ENCODE measurements at places on chromosomes 7 and 10. TPM values are rescaled to one million over a fixed set of nuclear protein-coding genes. Genes with fewer than 3 reads are reported as not detected.

Gene HOXA3
- 5.8 TPM for total RNA-seq

GRCh38 chr7:45703911-45704682 is 129.9 kb downstream of the ADCY1 start:
- DNase-seq = no peak

- no peak for DNase-seq
Observed at GRCh38 chr7:94222516-94222915, 172.2 kb upstream of the COL1A2 start.

DNA sequence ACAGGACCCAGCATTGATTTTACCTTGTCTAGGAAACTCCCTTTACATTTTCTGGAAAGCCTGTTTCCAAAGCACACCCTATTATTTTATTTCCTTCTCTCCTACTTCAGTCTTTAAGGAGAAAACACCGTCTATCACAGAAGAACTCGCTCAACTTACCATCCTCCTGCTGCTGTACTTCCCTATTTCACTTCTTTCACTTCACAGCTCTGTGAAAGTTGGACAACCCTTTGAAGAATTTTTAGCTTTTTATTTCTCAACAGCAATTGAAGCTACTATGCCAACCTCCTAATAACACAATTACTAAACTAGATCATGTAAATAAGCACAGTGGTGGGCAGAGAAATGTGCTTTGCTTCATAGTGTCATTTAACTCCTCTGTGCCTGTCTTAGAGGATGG is 166.5 kb downstream of the TFEC start:
- DNase-seq = no peak

- no peak for DNase-seq
Observed at GRCh38 chr10:23258516-23258915, 66.4 kb downstream of the PTF1A start.
